ENCODE measurements at places on chromosomes 12 and 14.

DNA sequence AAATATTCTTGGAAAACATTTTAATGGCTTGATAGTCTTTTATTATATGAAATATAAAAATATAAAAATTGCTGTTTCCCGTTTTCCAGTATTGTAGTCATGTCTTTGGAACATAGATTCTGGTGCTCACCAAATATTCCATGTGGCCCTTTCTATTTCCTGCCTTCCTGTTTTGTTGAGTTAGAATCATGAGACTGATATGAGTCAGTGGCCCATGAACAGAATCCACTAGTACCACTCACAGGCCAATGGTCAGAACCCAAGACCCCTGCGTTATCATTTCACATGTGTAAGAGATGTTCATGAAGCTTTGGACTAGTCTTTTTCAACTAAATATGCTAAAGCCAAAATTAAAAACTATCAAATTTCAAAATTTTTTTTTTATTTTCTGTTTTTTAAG lies 56.9 kb downstream of the BICD1 start:
- DNase-seq = no peak

DNA sequence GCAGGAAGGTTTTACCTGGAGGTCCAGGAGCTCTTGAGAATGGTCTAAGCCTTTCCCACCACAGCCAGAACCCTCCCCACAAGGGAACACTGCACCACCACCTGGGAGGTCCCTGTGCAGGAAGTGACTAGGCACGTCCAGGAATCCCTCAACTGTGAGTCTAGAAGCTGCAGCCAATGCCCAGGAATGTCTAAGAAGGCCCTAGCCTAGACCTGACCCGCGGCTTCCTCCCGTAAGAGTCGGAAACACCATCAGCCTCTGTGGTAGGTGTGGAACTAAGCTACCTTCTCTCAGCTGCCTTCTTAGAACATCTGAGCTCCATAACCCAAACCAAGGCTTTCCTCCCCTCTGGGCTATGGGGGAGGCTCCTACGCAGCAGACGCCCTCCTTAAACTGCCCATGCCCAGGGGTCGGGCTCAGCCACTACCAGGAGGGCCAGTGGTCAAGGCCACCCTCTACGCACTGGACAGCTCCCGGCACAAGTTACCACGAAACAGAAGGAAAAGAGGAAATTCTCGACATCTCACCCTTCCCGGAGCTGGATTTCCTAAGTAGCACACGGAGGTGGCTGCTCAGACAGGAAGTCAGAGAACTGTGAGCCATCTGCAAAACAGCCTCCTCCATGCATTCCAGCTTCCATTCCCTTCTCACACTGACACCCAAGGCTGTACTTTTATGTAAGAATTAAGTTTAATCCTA lies 25.5 kb downstream of the ZFYVE21 start:
- peak; percentile 56 for DNase-seq

DNA sequence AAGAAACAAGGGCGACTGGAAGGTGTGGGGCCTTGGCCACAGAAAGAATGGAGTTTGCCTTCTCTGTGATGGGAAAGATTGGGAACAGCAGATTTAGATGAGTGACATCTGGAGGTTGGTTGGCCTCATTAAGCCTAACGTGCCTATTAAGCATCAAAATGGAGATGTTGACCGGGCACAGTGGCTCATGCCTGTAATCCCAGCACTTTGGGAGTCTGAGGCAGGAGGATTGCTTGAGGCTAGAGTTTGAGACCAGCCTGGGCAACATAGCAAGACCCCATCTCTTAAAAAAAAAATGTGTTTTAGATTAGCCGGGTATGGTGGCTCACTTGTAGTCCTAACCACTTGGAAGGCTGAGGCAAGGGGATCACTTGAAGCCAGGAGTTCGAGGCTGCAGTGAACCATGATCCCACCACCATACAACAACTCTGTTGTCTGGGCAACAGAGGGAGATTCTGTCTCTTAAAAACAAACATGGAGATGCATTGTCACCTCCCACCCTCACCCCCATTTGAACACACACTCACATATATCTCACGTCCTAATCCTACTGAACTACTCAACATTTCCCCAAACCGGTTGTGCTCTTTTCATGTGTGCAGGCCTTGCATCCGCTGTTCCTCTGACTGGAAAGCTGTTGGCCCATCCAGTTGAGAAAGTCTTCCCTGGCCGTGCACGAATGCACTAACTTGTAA lies 172.1 kb downstream of the ETV6 start:
- no peak for DNase-seq

DNA sequence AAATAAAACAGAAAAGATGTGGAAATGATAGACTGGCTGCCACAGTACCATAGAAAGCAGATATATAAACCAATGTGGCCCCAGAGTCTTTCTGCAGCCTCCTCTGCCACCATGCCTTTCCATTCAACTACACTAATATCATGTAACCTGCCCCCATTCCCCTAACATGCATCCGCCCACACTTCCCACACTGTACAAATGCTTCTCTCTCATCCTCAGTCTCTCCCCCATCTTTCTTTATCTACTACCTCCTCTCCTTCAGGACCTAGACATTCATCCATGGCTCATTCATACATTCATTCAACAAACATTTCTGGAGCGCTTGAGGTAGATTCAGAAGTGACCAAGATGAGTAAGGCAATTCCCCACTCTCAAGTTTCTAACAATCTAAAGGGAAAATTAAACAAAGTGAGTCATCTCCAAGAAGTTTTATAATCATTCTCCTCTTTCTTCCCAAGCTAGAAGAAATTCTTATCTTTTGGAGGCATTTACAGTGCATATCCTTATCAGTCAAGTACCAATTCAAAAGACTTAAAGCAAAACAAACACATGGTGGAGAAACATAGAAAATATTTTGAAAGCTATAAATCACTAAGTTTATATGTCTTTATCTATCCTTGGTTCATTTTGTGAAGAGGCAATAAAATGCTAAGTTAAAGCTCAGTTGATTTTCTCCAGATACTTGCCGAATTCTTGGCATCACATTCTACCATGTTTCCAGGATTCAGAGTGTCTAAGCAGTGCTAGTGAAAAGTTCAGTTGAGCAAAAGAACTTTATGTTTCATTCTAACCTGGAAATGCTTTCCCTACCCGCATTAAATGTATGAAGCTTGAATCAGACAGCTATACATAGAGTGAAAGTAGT lies 70.5 kb upstream of the FRMD6 start:
- no peak for DNase-seq

DNA sequence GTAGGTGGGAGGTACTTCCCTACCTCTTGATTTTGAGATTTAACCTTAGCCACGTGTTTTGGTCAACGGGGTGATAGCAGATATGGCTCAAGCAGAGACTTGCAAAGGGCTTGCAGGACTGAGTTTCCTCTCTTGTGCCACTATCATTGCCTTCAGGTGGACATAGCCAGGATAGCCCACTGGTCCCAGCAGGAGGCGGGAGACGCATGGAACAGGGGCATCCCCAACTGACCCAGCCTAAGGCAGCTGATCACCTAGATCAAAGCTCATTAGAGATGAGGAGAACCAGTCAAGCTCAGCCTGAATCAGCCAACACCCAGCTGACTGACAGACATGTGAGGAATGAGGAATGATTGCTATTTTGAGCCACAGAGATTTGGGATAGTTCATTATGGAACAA lies 49.6 kb downstream of the CALM1 start:
- DNase-seq = no peak

GRCh38 chr12:126083926-126084325 lies 1018.7 kb downstream of the AACS start:
- no peak for DNase-seq

Data from ovary (tissue), 10 donors.